ENCODE measurements at places on chromosomes 16 and 17.
A peak's percentile ranks its signal among the peaks of the same experiment; 100 is the strongest.

GRCh38 chr16:86503830-86504229 lies 6.5 kb upstream of the FOXF1 start:
- no peak overlapping the region for H3K4me3 ChIP-seq
- peaks cover 55% of the 10 kb centered on the region for H3K27me3 ChIP-seq
- DNase-seq, result no peak

- no peak overlapping the region for H3K27ac ChIP-seq
- H3K4me3 ChIP-seq, result no peak overlapping the region
- H3K4me1 ChIP-seq, result peaks cover 9% of the 10 kb centered on the region
- no peak for DNase-seq
- H3K27me3 ChIP-seq, result peaks cover 1% of the 10 kb centered on the region
- H3K36me3 ChIP-seq, result no peaks in the 10 kb centered on the region
These were observed 144.0 kb downstream of the SPACA3 start for GRCh38 chr17:33135691-33136090.

GRCh38 chr16:67415872-67416793 lies at the start of gene ZDHHC1:
Gene ZDHHC1 (minus strand): TSS chr16:67416477. CDS start chr16:67407775, 8,702 bp downstream.
- H3K27ac ChIP-seq, result peak within 1 kb of the TSS; percentile 76
- peaks cover 1% of the 10 kb centered on the region for H3K27me3 ChIP-seq
- peak within 1 kb of the TSS; percentile 91 for H3K4me3 ChIP-seq
- H3K4me1 ChIP-seq, result peaks cover 12% of the 10 kb centered on the region
- peaks cover 9% of the 10 kb centered on the region for H3K36me3 ChIP-seq
- peak; percentile 86 for DNase-seq

DNA sequence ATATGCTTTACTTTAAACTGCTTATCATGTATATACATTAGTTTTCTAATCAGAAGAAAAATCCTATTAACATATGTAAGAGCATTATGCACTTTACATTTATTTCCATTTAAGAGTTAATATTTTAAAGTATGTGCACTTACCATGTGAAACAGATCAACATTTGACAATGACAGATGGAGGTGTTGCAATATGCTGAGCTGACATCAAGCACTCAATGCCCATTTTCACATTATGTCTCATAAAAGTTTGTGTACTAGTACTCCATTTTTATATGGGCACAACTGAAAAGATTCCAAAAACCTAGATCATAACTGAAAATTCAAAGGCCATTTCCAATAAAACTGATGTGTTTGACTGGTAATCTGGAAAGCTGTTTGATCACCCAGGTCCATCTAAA lies 420.9 kb upstream of the SOX9 start:
- H3K36me3 ChIP-seq, result no peaks in the 10 kb centered on the region
- H3K4me3 ChIP-seq, result no peak overlapping the region
- no peaks in the 10 kb centered on the region for H3K27me3 ChIP-seq
- no peak overlapping the region for H3K27ac ChIP-seq
- no peak for DNase-seq
- H3K4me1 ChIP-seq, result no peaks in the 10 kb centered on the region

- H3K36me3 ChIP-seq, result no peaks in the 10 kb centered on the region
- H3K4me3 ChIP-seq, result no peak within 1 kb of the TSS
These were observed at the start of gene METRN for GRCh38 chr16:714558-715476. Gene METRN (plus strand): TSS chr16:715118. CDS start chr16:715290, 172 bp downstream.

DNA sequence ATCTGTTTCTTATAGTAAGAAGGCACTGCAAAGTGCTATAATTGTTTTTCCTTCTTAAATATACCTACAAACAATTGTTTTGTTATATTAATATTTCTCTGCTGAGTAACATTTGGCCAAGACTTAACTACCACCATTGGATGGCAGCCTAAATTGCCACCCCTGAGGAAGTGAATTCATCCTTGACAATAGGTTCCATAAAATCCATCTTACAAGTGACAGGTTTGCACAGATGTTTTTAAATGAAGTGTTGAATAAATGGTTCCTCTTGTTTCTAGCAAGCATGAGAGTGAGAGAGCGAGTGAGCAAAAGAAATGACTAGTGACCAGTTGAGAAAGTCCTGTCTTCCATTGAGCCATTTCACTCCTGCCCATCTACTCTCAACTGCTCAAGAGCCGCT lies 8.3 kb upstream of the MPHOSPH6 start:
- no peak overlapping the region for H3K27ac ChIP-seq
- no peaks in the 10 kb centered on the region for H3K4me1 ChIP-seq
- no peaks in the 10 kb centered on the region for H3K36me3 ChIP-seq

- no peaks in the 10 kb centered on the region for H3K36me3 ChIP-seq
- peaks cover 4% of the 10 kb centered on the region for H3K27me3 ChIP-seq
- no peak for DNase-seq
- no peak overlapping the region for H3K4me3 ChIP-seq
- H3K4me1 ChIP-seq, result no peaks in the 10 kb centered on the region
- no peak overlapping the region for H3K27ac ChIP-seq
These were observed 33.2 kb upstream of the TEX2 start for GRCh38 chr17:64296246-64296645.

- no peaks in the 10 kb centered on the region for H3K4me1 ChIP-seq
- peak; percentile 82 for DNase-seq
- H3K36me3 ChIP-seq, result no peaks in the 10 kb centered on the region
- no peak overlapping the region for H3K27ac ChIP-seq
These were observed 13.5 kb upstream of the ABAT start for GRCh38 chr16:8660841-8661301.
